ENCODE measurements at places on chromosomes 1 and 21.

- DNase-seq: no peak
These were observed 16.5 kb downstream of the KRTAP19-1 start for GRCh38 chr21:30463713-30464112.

DNA sequence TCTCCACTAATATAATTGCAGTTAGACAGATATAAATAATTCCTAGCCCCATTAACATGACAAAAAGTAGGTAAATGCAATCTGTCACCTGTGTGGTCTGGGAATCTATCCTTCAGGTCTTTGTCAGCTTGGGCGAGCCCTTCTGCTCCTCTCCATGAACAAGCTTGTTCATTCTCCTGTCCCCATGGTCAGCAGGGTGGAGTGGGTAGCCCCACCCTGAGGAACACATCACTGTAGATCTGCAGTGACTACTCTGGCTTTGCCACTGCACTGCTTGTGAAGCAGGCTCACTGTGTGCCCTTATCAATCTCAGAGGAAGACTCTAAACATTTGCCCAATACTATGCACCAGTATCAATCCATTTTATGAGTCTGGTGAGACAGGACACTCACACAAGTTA lies 279.0 kb downstream of the MATN1 start:
- no peak for DNase-seq

DNA sequence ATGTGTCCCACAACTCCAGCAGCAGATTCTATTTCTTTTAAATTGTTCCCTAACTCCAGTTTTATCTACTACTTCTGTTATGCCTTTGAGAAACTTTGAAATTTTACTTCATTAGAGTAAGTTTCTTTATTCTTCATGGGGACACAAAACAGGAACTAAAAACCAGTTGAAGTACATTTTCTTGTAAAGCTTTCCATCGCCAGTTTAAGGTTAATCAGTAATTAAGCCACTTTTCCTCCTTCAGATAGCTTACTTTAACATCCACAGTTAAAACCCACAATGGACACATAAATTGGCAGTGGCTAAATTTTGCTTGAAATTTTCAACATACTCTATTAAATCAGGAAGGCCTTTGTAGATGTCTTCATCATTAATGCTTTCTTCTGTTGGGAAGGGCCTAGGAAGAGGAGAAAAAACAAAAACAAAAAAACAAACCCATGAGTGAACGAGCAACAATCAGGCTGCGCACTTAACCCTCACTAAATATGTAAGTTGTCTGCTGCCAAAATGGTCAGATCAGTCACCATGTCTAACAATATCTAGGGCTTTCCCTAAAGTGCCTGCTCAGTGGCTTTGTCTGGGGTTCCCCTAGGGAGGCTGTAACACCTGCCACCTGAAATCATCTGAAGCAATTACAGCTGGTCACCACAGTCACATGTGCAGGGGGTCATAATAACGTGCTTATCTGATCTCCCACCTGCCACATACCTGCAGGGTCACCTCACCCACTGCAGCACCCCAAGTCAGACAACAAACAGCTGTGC lies 187.9 kb downstream of the VAV3 start:
- DNase-seq: no peak

DNA sequence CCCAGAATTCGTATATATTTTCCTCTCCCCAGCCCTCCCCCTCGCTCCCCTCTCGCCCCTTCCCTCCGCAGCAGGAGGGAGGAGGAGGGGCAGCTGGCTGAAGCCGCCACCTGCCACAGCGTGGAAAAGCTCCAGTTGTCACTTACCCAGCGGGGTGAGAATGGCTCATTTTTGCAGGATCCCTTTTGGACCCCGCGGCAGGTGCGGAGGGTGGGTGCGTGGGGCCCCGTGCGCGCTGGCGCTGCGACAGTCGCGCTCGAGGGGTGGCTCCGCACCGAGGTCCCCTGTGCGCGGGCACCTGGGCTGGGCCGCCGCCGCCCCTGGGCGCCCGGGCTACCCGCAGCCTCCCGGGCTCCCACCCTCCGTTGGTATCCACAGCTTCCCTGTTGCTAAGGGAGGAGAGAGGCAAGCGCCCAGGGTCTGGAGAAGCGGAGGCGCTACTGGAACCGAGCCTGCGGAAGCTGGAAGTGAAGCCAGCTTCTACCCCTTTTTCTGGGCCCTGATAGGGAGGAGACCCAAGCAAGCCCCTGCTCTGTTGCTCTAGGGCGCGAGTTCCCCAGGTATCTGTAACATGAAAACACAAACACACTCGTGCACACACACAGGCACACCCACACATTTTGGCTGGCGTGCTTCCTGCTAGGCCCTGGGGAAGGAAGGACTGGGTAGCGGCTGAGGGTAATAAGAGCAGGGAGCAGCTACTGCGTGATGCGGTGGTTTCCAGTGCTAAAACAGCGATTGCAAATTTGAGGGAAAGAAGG lies at the start of gene ERICH3:
Gene ERICH3, minus strand, starts transcription at position 442 of the 761 bp plus-strand sequence. Its CDS starts 273 bp downstream, at position 169.
- DNase-seq: no peak

GRCh38 chr1:204626381-204626780 lies 59.2 kb downstream of the LRRN2 start:
- no peak for DNase-seq

- no peak for DNase-seq
These were observed 13.0 kb upstream of the BATF3 start for GRCh38 chr1:212712451-212713303.

DNA sequence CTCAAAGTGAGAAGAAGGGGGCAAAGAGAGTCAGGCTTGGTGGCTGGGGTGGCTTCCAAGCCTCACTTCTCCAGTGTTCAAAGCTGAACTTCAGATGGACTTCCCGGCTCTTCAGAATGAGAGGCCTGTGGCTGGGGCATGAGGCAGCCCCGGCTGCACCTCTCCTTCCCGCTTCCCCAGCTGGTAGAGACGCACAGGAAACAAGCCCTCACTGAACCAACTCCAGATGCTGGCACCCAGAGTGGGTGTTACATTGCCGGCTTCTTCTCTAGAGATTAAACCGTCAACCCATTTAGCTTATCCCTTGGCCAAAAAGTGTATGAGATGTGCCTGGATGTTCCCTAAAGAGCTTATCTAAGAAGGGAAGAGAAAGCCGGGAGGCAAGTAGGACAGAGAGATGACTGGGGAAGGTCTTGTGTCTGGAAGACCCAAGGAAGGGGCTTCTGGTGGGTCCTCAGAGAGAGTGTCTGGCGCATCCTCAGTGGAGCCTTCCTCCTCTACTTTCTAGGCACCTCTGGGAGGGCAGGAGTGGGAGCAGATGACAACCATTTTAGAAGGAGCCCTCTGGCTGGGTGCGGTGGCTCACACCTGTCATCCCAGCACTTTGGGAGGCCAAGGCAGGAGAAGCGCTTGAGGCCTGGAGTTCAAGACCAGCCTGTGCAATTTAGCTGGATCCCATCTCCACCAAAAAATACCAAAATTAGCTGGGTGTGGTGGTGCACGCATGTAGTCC lies 2.0 kb downstream of the ADAMTSL4 start:
- no peak for DNase-seq

DNA sequence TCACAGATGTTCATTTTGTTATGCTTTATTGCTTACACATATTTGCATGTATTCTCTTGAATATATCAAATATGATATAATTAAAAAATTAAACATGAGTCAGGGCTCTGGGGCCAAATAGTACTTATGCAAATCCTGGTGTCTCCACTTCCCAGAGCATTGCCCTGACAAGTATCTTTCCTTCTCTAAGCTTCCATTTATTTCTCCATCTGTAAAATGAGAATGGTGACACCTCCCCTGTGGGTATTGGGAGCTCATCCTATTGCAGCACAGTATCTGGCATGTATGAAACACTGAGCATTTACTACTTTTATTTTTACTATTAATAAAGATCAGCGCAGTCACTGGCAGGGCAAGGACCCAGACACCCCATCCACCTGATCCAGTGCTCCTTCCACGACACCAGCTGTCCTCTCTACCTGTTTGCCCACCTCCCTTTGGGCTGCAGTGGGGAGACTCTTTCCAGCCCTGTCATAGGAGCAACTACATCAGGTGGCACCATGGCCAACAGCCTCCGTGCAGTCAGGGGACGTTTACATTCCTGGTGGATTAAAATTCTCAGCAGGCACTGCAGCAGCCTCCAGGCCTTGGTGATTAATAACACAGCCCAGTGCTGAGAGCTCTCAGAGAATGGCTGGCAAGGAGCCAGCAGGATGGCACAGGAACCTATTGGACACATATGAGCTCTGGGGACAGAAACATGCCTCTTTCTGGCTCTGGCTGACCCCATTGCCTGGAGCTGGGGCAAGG lies 113.0 kb downstream of the DMRTB1 start:
- no peak for DNase-seq

DNA sequence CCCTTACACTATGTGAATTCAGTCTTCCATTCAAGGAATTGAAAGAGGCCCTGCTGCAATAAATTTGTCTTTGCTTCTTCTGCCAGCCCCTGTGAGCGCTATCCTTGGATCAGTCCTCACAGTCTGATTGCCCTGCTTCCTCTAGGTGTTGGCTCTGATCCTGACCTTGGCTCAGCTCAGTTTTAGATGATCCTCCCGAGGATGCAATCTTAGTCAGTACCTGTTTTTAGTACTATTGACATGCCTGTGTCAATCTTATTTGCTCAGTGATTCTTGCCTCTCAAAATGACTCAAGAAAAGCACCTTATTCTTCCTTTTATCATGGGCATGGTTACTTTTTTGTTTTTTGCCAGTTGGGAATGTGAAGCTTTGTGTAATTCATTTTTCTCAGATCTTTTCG lies 101.4 kb upstream of the KCNK1 start:
- no peak for DNase-seq

- DNase-seq: no peak
These were observed 13.1 kb downstream of the ZP4 start for GRCh38 chr1:237877631-237878030.

GRCh38 chr1:72432645-72433267 lies 150.4 kb upstream of the NEGR1 start:
- DNase-seq: no peak

DNA sequence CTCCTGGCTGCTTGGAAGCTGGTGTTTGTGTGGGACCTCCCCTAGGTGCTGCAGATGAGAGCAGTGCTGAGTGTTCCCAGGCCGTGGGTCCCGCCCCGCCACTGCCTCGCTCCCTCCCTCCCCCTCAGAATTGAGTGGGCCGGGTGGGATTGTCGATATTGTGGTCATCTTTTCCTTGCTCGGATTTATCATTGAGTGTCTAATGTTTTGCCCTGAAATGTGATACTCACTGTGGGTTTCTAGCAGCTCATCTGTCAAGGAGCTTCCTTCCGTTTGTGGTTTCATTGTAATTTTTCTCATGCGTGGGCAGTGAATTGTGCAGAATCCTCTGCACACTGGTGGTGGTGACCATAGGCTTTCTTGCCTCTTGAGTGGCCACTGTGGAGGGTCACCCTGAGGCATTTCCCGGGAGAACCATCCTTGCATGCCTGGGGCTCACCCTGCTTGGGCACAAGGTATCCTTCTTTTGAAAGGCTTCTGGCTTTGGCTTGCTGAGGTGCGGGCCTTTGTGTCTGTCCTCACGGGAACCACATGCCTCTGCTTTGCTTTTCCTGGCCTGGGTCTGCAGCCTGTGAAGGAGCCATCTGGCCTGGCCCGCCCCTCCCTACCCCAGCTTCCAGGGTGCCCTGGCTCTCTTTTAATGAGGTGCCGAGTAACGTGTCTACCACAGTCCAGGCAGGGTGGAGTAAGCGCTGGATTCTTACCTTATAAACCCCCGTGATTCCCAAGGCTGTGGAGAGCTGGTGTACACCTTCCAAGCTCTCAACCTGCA lies 25.6 kb downstream of the SLX9 start:
- DNase-seq: no peak

- DNase-seq: no peak
These were observed 30.4 kb upstream of the PDE4B start for GRCh38 chr1:65762081-65762862.
